ENCODE measurements at places on chromosomes 3 and 15.

- no peak for DNase-seq
Measured at GRCh38 chr3:27907929-27908328, 185.8 kb upstream of the EOMES start.

- DNase-seq = peak; percentile 5
Measured at GRCh38 chr3:153658136-153658535, 463.1 kb upstream of the ARHGEF26 start.

- no peak for DNase-seq
Measured at GRCh38 chr15:28122038-28122949, 23.2 kb upstream of the OCA2 start.

- no peak for DNase-seq
Measured at GRCh38 chr3:70603103-70603502, 290.7 kb upstream of the MDFIC2 start.

DNA sequence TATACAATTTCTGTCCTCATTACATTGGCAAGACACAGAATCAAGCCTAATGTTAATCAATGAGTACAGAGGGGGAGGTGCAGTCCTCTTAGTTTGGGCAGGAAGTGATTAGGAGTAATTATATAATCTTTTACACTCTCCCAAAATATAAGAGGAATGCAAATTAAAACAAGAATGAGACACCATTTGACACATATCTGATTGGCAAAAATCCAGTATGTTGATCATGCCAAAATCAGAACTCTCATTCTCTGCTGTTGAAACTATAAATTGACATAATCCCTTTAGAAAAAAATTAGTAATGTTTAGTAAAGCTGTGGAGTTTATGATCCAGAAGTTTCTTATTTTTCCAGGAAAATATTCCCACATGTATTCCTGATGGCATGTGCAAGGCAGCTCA, 373.4 kb downstream of the EPHA6 start:
- DNase-seq = no peak

- DNase-seq = no peak
Measured at GRCh38 chr3:102586485-102586884, 151.7 kb downstream of the ZPLD1 start.

GRCh38 chr3:158961471-158961870, 159.6 kb downstream of the MFSD1 start:
- no peak for DNase-seq

- no peak for DNase-seq
Measured at GRCh38 chr15:56837273-56837672, 81.2 kb upstream of the TCF12 start.

- no peak for DNase-seq
Measured at GRCh38 chr3:129994883-129995559, 20.5 kb downstream of the TRH start.

DNA sequence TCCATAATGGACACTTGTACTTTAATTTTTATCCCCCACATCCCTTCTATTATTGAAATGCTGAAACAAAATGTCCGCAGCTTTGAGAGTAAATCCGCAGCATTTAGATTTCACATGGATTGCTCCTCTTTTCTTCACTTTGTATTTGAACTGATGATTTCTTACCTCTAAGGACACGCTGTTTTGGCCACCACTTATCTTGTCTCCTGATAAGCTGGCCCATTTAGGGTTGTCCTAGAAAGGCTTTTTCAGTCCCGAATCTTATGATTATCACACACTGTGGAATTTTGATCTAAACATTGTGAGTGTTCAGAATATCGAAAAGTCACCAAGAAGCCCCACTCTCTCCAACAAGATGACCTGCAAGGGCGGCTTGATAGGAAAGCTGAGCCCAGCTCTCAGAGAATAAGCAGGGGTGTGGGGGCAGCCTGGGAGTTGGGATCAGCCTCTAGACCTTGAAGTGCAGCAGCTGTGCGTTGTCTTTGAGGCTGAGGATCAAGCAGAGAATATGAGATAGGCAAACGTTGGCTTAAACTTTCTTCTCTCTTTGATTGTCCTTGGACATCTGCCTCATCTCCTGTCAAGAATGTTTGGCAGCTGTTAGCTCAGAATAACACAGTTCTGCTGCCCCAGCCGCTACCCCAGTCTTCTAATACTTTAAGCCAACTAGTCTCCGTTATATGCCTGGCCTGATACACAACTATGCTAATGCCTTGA, 399.7 kb upstream of the NR2F2 start:
- DNase-seq = no peak

DNA sequence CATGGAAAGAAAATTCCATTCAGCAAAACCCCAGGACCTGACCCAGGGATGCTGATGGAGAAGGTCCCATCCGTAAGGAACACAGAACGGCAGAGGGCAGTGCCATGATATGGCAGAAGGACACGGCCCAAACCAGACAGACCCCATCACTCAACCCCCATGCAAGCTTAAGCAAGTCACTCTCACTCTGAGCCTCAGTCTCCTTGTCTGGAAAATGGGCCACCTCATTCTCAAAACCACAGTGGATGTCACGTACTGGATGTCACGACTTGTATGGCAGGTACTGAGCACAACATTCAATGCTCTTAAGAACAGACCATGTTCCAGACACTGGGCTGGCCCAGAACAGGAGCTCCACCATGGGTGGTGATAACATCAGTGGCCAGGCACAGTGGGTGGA, 90.4 kb downstream of the NUP210 start:
- no peak for DNase-seq

DNA sequence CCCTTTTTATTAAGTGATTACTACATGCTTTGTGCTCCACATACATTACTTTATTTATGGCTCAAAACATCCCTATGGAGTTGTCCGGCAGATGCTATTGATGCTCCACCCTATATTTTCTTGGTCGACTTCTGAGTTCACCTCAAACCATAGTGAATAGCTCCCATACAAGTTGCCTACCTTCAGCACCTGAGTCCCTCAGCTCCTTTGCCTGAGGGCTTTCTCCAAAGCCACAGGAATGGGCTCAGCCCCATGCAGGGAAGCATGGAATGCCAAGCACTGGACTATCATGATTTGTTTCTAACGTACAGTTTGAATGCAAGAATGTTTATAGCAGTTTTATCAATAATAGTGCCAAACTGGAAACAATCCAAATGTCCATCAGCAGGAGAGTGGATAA, 124.8 kb upstream of the TNIK start:
- DNase-seq = no peak

- DNase-seq = no peak
Measured at GRCh38 chr3:127546970-127547733, 43.4 kb downstream of the TPRA1 start.

GRCh38 chr3:14561051-14561960, 21.2 kb upstream of the GRIP2 start:
- DNase-seq = no peak

- no peak for DNase-seq
Measured at GRCh38 chr3:138065949-138066348, 49.5 kb downstream of the DZIP1L start.

- DNase-seq = no peak
Measured at GRCh38 chr3:111603679-111604078, 8.5 kb upstream of the ZBED2 start.

DNA sequence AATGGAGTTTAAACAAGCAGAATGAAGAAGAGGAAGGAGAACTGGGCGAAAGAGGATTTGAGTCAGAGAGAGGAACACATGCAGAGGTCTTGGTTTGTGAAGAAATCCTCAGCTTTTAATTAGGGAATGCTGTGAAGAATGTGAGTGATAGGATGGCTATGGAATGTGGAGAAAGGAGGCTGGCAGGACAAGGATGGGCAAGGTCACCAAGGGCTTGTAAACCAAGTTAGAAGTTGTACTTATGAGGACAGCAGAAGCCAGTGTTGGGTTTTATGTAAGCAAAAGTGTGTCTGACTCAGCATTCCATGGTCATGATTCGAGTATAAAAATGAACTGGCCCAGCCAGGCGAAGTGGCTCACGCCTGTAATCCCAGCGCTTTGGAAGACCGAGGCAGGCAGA, 60.0 kb upstream of the IL12A start:
- DNase-seq = no peak

GRCh38 chr3:175764722-175765121, 905.6 kb downstream of the NAALADL2 start:
- DNase-seq = no peak

GRCh38 chr3:170634663-170635384, 48.9 kb upstream of the SLC7A14 start:
- no peak for DNase-seq

- DNase-seq = no peak
Measured at GRCh38 chr3:64167351-64167750, 57.9 kb downstream of the PRICKLE2 start.

GRCh38 chr3:187215460-187215859, 18.2 kb downstream of the RTP1 start:
- no peak for DNase-seq

- DNase-seq = no peak
Measured at GRCh38 chr3:123113889-123114450, 47.1 kb downstream of the PDIA5 start.

- no peak for DNase-seq
Measured at GRCh38 chr3:12024959-12025570, 20.9 kb downstream of the SYN2 start.

DNA sequence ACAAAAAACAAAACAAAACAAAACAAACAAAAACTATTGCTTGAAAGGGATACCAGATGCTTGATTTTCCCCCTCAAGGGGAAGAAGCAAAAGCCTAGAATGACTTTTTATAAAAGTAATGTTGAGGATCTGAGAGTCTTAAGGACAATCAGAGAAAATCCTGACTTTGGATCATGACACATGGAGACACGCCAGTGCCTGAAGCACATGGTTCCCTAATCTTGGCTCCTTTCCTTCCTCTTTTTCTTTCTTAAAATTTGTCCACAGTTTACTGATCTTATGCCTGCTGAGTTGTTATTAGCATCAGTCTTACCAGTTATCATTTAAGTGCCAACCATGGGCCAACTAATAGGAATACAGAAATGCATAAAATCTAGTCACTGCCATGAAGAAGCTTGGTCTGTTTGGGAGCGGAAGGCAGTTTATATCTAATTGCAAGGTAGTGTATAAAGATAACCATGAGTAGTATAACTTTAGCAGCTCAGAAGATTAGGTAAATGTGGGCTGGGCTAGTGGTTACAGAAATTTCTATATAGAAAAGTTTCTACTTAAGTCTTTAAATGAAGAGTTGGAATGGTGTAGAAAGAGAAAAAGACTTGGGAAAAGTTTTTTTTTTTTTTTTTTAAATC, 6.9 kb downstream of the GLCE start:
- no peak for DNase-seq

GRCh38 chr3:195241592-195242355, 29.2 kb downstream of the XXYLT1 start:
- no peak for DNase-seq

- DNase-seq = no peak
Measured at GRCh38 chr3:127172781-127173515, 20.0 kb upstream of the PRR23E start.

DNA sequence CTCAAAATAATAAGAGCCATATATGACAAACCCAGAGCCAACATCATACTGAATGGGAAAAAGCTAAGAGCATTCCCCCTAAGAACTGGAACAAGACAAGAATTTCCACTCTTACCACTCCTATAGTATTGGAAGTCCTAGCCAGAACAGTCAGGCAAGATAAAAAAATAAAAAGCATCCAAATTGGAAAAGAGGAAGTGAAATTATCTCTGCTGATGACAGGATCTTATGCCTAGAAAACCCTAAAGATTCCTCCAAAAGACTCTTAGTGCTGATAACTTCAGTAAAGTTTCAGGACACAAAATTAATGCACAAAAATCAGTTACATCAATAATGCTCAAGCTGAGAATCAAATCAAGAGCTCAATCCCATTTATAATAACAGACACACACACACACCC, 45.9 kb upstream of the SLC2A2 start:
- DNase-seq = no peak

DNA sequence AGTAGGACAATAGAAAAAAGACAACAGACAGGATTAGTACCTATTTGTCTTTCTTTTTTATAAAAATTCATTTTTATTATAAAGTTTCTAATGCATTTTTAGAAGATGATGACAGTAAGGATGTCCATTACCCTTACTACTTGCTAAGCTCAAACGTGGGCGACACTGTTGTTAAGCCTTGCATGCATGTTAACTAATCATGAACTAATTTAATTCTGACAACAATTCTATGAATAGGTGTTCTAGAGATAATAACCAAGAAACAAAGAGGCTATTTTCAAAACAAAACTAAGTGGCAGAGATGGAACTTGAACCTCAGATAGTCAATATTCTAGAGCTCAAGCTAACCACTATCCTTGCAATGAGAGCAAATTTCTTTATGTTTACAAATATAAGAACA, 247.9 kb downstream of the GBE1 start:
- no peak for DNase-seq

GRCh38 chr15:37940876-37941275, 6.4 kb downstream of the TMCO5A start:
- no peak for DNase-seq

- DNase-seq = no peak
Measured at GRCh38 chr3:116702334-116702733, 7.2 kb upstream of the TUSC7 start.

DNA sequence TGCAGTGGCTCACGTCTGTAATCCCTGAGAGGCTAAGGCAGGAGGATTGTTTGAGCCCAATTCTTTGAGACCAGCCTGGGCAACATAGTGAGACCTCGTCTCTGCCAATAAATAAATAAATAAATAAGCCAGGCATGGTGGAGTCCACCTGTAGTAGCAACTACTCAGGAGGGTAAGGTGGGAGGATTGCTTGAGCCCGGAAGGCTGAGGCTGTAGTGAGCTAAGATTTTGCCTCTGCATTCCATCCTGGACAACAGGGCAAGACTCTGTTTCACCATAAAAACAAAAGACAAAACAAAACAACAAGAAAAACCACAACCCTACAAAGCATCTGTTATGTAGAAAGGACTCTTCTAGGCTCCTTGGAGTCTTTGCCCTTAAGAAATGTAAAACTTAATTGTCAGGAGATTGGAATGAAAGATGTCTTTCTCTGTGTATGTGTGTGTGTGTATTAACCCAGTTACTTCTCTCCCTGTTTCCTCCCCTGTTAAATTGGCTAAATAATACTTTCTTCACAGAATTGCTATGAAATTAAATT, 9.5 kb downstream of the NECTIN3 start:
- DNase-seq = no peak

- DNase-seq = no peak
Measured at GRCh38 chr3:73683706-73684105, 59.0 kb upstream of the PDZRN3 start.

- no peak for DNase-seq
Measured at GRCh38 chr3:105885256-105885655, 16.4 kb upstream of the CBLB start.

- no peak for DNase-seq
Measured at GRCh38 chr3:50359760-50360110, 414 bp upstream of the TMEM115 start.

- DNase-seq = no peak
Measured at GRCh38 chr3:186922790-186923189, 7.5 kb upstream of the ST6GAL1 start.

DNA sequence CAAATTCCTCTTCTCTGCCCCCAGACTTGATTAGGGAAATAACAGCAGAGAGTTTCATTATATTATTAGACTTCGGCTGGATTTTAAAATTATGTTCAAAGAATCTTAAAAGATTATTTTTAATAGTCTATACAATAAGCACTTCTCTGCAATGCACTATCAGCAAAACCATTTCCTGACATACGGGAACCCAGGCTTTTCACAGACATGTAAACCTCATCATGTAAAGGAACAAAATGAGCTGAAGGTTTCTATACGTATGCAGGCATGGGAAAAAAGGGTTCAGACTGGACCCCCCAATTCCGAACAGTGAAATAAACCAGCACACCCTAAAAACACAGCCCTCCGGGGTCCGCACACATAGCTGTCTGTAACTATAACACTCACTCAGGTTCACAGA, 77.5 kb upstream of the LMOD3 start:
- no peak for DNase-seq
